ENCODE measurements at places on chromosomes 1 and 21.

DNA sequence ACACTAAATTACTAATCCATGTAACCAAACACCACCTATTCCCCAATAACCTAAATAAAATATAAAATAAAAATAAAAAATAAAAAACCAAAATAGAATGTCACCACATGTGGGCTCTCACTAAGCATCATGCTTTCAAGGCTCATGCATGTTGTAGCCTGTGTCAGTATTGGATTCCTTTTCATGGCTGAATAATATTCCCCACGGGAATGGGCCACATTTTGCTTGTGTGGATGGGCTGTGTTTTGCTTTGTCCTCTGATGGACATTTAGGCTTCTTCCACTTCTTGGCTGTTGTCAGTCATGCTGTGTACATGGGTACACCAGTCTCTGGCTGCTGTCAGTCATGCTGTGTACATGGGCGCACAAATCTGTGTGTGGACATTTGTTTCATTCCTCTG, 3.2 kb downstream of the KRTAP10-6 start:
- no peak for DNase-seq

- DNase-seq = no peak
These were observed 780 bp downstream of the HIVEP3 start for GRCh38 chr1:41917835-41918449.

DNA sequence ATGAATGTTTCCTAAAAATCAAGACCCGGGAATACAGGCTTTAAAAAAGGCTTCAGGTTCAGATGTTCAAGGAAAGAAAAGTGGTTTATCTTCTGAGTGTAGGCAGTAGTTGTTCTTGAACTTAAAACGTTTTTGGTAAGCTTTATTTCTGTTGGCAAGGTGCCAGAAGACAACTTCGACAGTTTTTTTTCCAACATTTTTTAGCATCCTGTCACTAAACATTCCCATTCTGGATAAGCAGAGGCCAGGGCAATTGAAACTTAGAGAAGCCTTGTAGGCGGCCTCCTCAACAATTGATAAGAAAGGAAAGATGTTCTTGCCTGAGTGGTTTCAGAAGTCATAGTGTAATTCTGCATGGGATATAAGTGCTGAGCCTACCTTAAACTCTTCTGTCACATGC, 66.7 kb downstream of the PATJ start:
- no peak for DNase-seq

- no peak for DNase-seq
These were observed 122.1 kb upstream of the LYPLAL1 start for GRCh38 chr1:219051547-219051946.

DNA sequence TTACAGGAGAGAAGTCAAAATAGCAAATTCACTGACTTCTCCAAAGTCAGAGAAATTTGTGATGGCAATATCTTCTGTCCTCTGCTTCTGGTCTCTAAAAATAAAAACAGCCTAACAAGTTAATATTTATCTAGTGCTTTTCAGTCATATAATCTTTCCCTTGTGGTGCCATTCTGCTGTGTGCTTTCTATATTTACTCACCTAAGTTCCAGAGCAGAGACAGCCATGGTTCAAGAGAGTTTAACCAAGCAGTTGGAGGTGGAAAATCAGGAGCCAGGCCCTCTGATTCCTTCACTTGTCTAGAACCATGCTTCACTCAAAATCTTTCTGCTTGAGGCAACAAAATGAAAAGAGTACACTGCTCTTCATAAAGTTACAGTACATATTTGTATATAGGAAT, 39.3 kb downstream of the BRINP2 start:
- DNase-seq = no peak

GRCh38 chr1:175887981-175888428, 144.6 kb upstream of the TNR start:
- DNase-seq = no peak

- DNase-seq = no peak
These were observed 10.6 kb upstream of the UAP1 start for GRCh38 chr1:162550925-162551324.

DNA sequence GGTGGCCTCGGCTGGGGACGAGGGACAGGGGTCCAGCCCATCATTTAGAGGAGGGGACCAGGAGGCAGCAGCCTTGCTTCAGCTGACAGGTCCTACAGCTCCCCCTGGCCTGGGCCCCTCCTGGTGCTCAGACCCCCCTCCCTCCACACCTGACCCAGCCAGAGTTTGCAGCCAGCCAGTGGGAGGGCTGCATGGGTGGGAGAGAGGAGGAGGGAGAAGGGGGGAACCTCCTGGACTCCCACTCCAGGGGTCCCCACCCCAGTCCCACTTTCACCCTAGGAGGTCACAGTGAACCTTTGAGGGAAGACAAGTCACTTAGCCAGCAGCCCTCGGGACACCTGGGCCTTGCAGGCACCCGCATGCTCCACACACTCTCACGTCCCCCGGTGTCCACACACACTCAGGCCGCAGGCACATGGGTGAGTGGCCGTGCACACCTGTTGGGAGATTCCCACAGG, 108.9 kb upstream of the ZBTB40 start:
- no peak for DNase-seq

DNA sequence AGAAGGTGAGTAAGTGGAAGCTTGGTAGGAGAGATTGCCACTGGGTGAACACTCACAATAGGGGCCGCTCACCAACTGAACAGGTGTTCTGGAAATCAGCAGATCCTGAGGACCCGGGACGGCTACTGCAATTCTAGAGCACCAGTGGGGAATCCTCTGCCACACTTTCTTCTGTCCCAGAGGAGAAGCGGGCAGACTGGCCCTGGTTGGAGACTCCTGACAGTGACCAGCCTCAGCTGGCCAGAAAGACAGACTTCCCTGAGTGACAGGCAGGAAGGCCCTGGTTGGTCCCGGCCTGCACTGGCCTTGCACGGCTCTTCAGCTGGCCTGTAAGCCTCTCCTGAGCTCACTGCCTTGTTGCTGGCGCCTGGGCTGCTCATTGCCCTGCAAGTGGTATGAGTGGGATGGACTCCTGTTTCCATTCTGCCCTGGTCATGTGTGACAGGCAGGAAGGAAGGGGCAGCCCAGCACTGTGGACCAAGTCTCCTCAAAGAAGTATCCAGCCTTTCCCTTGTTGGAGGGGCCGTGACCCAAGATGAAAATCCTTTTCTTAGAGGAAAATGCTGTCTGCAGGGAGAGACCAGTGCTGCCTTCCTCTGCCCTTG, 34.5 kb downstream of the MAN1C1 start:
- DNase-seq = peak; percentile 51

DNA sequence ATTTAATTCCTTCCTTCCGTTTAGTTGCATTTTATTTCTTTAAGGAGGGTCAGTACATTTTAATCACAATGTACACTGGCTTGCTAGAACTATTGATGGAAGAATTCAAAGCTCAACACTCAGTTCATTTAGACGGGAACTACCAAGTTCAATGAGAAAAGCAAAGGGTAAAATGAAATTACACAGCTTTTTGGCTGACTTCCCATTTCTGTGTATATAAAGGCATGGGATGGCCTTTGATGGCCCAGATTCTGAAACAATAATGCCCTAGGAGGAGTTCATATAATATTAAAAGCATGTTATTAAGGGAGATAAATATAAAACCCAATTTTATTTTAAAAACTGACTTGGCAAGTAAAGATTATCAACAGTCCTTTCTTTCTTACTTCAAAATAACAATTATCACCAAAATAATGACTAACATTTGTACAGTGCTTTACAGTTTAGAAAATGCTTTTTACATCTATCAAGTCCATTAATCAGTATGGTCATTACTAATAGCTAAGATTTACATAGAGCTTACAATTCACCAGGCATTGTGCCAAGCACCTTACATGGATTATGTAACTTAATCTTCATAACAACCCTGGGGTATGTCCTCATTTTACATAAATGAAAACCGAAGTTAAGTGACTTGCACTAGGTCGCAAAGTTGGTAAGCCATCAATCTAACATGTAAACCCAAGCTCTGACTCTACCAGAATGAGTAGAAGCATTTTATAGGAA, 402.4 kb downstream of the OMA1 start:
- DNase-seq = no peak

GRCh38 chr1:43468414-43468813, 14.7 kb upstream of the HYI start:
- DNase-seq = no peak

- DNase-seq = no peak
These were observed 16.1 kb downstream of the LAMC1 start for GRCh38 chr1:183039330-183039729.

GRCh38 chr1:40708750-40709099, 17.2 kb downstream of the NFYC start:
- DNase-seq = no peak

GRCh38 chr1:100162881-100163280, 15.2 kb downstream of the LRRC39 start:
- no peak for DNase-seq

GRCh38 chr1:87647430-87648177, 318.9 kb downstream of the LMO4 start:
- DNase-seq = no peak

- DNase-seq = no peak
These were observed 14.3 kb downstream of the SDHB start for GRCh38 chr1:17039522-17039921.

DNA sequence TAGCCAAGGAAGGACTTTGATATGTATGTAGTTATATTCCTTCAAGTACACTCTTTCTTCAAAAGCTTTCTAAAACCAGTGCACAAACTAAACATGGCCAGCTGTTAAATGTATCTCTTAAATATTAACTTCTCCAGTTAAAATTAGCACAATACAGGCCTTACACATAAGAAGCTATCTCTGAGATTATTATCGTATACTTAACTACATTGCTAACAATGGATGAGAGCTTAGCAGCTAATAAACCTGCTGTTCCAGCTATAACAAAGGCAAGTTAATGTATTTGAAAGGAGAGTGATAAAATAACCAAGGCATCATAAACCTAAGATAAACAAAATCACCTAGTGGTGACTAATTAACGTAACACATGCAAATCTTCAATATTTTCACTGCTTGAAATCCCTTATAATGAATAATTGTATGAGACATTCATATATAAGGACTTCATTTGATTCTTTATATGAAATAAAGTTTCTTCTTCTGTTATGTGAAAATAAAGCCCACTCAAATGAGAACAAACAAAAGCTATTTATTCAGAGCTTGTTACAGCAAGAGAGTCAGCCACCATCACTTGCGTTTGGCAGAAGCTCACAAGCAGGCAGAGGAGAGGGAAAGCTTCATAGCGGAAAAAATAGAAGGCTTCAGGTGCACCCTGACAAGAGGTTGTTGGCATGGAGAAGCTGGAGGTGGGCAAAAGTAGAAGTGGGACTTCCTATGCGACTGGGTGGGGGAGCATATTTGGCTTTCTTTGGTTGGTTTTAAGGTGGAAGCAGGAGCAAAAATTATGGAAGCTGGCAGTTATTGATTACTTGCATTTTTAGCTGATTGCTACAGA, 274.1 kb upstream of the CHRM3 start:
- no peak for DNase-seq

GRCh38 chr1:203629507-203630082, 3.0 kb downstream of the ATP2B4 start:
- peak; percentile 77 for DNase-seq

- no peak for DNase-seq
These were observed 935.4 kb downstream of the MRPL39 start for GRCh38 chr21:24671901-24672300.

- no peak for DNase-seq
These were observed 5.6 kb downstream of the PRDX1 start for GRCh38 chr1:45516036-45516435.

Data from type B pancreatic cell (in vitro differentiated cells).